SK-N-SH treated with all-trans-retinoic acid at 6 μM for 48 hours (cell line): ENCODE measurements at places on chromosomes 5 and 9.

GRCh38 chr9:123421801-123422455 is 65.9 kb downstream of the CRB2 start:
- no peak for ATAC-seq

GRCh38 chr5:73999297-73999696 is 373.3 kb downstream of the ARHGEF28 start:
- no peak for ATAC-seq

DNA sequence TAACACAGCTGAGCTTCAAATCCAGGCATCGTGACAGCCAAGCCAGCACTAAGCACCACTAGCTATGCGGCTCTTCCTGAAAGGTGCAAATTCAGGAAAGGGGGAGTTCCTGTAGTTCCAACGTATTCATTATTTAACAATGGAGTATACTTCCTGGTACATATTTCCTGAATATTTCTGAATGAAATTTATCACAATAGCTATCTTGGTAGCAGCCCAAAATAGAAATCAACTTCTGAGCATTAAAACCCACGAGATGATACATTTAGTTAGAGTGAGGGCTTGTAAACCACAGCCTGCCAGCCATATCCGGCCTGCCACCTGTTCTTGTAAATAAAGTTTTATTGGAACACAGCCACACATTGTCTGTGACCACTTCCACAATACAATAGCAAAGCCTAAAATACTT is 109.7 kb upstream of the RETREG1 start:
- no peak for ATAC-seq

- peak; percentile 52 for ATAC-seq
These were observed 187.4 kb downstream of the MAN2A1 start for GRCh38 chr5:109876941-109877669.
